ENCODE measurements at places on chromosomes 1 and 21. TPM values are rescaled to one million over a fixed set of nuclear protein-coding genes. Genes with fewer than 3 reads are reported as not detected.

The C1orf216 gene
- total RNA-seq = 21.6 TPM

The HES3 gene
- not detected for total RNA-seq

The HSPB7 gene
- total RNA-seq = 15.5 TPM

The TDRD5 gene
- total RNA-seq = not detected

The GREM2 gene
- total RNA-seq = 5.5 TPM

The HP1BP3 gene
- 197 TPM for total RNA-seq

The PAQR7 gene
- total RNA-seq = 18.4 TPM

The PROK1 gene
- total RNA-seq = not detected

The WLS gene
- 44.6 TPM for total RNA-seq

The CFHR5 gene
- total RNA-seq = not detected

The OPRD1 gene
- not detected for total RNA-seq

The SPAG17 gene
- total RNA-seq = not detected

The CDCA8 gene
- 42.5 TPM for total RNA-seq

The VAV3 gene
- not detected for total RNA-seq

The NTNG1 gene
- 8.0 TPM for total RNA-seq

The NUDT17 gene
- 2.9 TPM for total RNA-seq

The CD53 gene
- total RNA-seq = not detected

The GLMP gene
- total RNA-seq = 89.0 TPM

The CFHR3 gene
- not detected for total RNA-seq

The SHISAL2A gene
- not detected for total RNA-seq

The KCNN3 gene
- not detected for total RNA-seq

The AIRE gene
- total RNA-seq = not detected

The FNDC5 gene
- 0.46 TPM for total RNA-seq

The PEX19 gene
- total RNA-seq = 71.4 TPM

The FMO2 gene
- total RNA-seq = not detected

The CYP4B1 gene
- not detected for total RNA-seq
